ENCODE measurements at places on chromosomes 4 and X.

- no peak for DNase-seq
Observed at GRCh38 chr4:168163106-168163505, 70.8 kb downstream of the ANXA10 start.

GRCh38 chrX:108412783-108413182 lies 25.4 kb downstream of the COL4A6 start:
- no peak for DNase-seq

GRCh38 chrX:69309074-69309792 lies 144.0 kb upstream of the PJA1 start:
- DNase-seq = no peak

GRCh38 chr4:16250661-16251365 lies 24.5 kb upstream of the TAPT1 start:
- DNase-seq = no peak

DNA sequence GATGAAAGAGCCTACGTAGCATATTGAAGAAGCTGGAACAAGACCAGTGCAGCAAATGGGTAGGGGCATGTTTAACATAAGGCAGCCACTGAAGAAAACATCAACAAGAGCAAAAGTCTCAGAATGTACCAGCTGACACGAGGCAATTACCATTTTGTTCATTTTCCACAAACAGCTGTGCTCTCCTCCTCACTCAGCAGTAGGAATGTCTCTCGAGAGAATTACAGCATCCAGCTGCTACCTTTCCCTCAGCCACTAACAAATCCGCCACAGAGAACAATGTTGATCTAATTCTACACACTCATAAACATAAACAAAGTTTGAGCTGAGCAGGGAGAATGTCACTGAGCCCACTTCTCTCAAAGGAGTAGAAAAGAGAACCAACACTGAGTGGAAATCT lies 68.0 kb downstream of the OPHN1 start:
- no peak for DNase-seq
